ENCODE measurements at places on chromosomes 4 and X.

- DNase-seq = no peak
Measured at GRCh38 chr4:94507281-94507680, 55.5 kb downstream of the PDLIM5 start.

GRCh38 chrX:13419918-13420317 is 100.1 kb upstream of the ATXN3L start:
- no peak for DNase-seq

DNA sequence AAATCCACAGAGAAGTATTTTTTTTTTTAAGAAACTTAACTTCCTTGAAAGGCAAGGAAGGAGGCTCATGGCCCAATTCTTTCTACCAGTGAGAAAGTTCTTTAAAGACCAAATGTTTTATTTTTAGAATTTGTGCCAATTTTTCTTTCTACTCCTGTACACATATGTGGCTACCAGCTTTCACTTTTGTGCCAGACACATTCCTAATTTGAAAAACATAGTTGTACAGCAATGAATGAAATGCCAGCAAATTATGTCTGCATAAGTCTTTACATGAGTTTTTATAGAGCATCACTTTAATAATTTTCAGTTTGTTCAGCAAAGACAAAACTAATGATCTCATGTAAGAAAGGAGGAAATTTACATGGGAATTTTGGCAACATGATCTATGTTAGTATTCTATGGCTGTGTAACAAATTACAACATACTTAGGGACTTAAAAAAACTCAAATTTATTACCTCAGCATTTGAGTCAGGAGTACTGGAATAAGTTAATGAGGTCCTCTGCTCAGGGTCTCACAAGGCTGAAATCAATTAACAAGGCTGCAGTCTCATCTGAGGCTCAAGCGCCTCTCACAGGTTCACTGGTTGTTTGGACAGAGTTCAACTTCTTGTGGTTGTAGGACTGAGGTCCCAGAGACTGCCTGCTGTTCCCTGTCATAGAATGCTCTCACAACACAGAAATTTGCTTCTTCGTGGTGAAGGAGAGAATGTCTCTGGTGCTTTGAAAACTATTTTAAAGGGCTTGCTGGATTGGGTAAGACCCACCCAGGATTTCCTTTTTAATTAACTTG is 678.2 kb upstream of the FAM241A start:
- DNase-seq = no peak

GRCh38 chr4:54400802-54401201 is 171.7 kb downstream of the PDGFRA start:
- no peak for DNase-seq

DNA sequence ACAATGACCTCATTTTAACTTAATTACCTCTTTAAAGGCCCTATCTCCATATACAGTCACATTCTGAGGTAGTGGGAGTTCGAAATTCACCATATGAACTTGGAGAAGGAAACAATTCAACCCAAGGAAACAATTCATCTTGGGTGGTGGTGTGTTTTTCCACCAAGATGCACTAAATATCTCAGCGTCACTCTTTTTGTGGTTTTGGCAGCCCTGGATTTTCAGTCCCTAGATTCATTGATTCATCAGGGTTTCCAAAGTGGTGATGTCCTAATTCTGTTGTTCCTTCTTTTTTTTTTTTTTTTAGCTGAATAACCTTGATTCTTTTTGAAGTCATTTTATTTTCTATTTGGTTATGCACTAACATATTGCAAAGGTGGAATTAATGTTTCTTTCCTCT is 162.6 kb upstream of the RAPGEF2 start:
- no peak for DNase-seq

DNA sequence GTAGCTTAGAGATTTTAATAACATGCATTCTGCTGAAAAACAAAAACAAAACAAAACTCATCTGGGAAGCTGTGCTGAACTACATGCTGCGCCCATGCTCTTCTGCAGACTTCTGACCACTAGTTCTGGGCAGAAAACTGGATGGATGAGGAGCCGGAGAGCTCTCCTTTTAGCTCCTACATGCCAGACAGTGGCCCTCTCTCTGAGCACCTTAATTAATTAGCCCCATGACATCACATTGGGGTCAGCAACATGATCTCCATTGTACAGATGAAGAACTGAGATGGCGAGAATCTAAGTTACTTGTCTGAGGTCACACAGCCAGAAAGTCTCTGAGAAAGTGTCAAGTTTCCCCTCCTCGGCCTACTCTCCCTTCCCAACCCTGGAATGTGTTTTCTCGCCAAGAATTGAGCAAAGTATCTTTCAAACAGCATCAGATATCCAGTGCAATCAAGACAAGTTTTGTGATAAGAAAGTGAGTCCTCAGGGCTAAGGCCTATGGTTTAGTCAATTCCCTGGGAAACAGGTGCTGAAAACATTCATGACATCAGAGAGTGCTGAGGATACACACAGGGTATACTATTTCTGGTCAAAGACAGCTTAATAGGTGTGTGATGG is 21.6 kb downstream of the SCD5 start:
- DNase-seq = no peak

GRCh38 chrX:13309631-13310030 is 10.2 kb downstream of the ATXN3L start:
- no peak for DNase-seq

DNA sequence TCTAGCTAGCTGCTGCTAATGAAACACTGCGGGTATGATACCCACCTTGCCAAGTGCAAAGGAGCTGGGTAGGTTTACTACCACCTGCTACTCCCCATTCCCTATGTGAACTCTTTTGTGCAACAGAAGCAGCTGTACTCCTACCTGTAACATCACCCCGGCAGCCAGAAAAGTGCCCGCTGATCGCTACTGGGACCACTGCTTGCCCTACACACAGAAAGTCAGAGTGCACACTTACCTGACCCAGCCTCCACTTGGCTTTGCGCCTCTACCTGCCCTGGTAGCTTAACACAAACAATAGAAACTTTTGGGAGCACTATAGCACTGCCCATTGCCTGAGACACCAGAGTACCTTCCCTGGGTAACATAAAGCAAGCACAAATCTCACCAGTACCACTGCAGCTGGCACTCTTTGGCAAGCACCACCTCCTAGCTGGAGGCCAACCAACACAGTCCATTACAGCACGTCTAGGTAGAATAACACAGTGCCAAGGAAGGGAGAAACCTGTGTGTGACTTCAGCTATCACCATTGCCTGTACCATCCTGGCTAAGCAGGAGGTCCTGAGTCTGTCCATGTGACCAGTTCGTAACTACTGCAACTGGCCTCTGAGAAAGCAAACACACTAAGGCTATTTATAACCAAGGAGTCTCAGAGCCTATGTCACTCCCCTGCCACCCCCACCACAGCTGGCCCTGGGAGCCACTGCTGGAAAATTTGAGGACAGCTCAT is 80.1 kb downstream of the CENPC start:
- no peak for DNase-seq

DNA sequence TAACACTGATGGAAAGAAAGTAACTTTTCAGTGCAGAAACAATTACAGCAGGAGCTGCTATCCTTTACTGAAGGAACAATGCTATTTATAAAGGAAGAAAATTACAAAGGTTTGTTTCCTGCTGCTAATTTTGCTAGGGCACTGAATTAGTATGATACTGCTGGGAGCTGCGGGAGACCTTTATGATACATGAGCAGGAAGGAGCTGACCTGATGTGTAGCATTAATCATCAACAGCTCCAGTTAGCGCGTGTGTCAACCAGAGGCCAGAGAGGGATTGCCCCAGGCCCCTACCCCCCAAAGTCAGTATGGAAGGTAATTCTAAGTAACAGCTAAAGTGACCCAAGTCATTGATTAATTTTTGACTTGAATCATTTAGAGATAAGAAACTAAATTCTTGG is 728.9 kb downstream of the PCDH18 start:
- DNase-seq = no peak

- no peak for DNase-seq
Measured at GRCh38 chr4:33150525-33150910, 2430.3 kb downstream of the PCDH7 start.

DNA sequence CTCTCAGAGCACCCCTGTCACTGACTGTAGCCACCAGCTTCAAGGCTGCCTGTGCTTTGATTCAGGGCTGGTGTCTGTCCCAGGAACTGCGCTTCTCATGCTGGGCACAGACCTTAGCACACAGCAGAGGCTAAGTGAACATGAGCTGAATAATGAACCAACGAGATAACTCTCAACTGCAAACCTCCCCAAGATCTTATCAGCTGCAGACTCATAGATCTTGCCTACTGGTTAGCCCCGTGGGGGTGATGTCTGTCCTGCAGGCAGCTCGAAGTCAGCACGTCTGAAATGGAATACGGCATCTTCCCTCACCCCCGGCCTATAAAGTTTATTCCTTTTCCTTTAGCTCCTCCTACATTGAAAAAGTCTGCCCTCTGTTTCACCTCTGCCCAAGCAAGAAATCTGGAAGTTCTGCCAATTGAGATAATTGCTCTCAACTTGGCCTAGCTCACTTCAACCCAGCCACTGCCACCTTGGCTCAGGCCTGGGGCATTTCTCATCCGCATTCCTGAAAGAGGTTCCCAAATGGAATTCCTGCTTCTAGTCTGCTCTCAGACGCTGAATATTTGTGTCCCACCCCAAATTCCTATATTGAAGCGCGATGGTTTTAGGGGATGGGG is 73.7 kb downstream of the GATB start:
- no peak for DNase-seq

GRCh38 chrX:45344594-45344993 is 143.9 kb upstream of the DIPK2B start:
- DNase-seq = no peak

- peak; percentile 10 for DNase-seq
Measured at GRCh38 chr4:71187404-71188155, 151.2 kb upstream of the SLC4A4 start.

DNA sequence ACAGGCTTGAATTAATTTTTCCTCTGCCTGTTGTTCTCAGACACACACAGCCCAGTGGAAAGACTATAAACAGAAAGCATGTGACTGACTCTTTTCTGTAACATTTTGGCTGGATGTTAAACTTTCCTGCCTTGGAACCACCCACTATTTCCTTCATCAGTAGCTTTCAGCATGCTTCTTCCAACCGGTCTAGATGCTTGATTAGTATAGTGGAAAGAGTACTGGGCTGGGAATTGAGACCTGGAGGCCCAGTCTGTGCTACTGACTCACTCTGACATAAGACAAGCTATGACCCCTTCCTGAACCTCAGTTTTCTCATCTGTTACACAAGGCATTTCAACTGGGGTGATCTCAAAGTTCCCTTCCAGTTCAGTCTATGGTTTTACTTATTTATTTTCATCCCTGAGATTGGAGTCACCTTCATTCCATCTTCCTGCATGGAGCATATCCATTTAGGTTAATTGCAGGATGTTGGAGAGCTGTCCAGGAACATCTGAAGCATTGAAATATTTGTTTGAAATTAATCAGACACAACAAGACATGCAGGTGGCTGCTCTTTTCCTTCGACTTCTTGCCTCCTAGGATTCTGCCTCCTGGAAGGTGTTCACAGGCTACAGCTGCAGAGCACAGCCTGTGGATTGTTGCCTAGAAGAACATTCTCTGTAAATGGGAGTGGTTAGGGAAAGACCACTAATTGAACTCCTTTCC is 173.4 kb downstream of the RTL9 start:
- no peak for DNase-seq

DNA sequence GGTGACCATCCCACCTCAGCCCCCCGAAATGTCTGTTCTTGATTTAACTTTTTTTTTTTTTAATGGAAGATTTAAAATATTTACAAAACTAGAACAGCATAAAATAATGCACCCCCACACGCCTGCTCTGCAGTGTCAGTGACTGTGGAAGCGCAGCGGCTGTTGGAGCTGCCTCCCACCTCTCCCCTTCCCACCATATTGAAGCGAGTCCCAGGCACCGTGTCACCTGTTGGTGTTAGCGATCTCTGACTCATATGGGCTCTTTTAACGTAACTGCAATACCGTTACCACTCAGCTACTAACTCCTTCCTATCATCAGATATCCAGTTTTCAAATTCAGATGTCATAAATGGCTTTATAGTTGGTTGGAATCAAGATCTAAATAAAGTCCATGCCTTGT is 17.1 kb upstream of the TADA2B start:
- DNase-seq = no peak

DNA sequence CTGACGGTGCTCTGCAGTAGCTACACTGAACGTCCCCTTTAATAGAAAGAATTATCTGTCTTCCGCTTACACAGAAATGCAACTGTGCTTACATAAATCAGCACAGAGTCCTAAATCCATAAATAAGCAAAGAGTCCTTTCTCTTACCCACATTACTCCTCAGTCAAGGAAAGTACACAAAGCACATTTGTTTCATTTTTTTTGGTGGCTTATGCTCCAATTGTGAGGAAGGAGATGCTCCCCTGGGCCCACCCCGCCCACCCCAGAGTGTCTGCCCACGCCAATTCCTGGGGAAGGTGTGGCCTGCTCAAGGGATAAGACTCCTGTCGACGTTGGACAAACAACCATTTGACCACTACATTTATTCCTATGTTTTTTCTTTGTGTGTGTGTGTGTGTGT is 53.8 kb downstream of the CPLX1 start:
- DNase-seq = no peak
